HuH-7 (cell line): ENCODE measurements at places on chromosomes 4 and X.
A peak's percentile ranks its signal among the peaks of the same experiment; 100 is the strongest.

GRCh38 chrX:24550166-24550565 lies 85.1 kb downstream of the PDK3 start:
- DNase-seq: no peak

- DNase-seq: no peak
Measured at GRCh38 chr4:141647966-141648365, 11.6 kb downstream of the IL15 start.

DNA sequence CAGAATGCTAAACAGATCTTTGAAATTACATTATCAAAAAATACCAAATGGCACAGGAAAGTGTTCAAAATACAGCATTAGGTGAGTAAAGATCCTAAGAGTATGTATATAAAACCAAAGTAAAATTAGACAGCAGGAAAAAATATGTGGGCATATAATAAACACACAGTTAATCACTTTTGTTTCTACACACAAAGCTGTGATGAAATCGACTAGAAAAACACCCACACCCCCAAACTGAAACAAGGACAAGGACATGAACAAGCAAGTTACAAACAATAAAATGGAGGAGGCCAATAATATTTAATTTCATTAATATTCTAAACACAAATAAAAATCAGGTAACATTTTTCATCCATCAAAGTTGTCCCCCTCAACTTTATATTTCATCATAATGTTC lies 143.2 kb downstream of the FRYL start:
- no peak for DNase-seq

- DNase-seq: no peak
Measured at GRCh38 chr4:59698041-59698440, 1502.1 kb upstream of the ADGRL3 start.

DNA sequence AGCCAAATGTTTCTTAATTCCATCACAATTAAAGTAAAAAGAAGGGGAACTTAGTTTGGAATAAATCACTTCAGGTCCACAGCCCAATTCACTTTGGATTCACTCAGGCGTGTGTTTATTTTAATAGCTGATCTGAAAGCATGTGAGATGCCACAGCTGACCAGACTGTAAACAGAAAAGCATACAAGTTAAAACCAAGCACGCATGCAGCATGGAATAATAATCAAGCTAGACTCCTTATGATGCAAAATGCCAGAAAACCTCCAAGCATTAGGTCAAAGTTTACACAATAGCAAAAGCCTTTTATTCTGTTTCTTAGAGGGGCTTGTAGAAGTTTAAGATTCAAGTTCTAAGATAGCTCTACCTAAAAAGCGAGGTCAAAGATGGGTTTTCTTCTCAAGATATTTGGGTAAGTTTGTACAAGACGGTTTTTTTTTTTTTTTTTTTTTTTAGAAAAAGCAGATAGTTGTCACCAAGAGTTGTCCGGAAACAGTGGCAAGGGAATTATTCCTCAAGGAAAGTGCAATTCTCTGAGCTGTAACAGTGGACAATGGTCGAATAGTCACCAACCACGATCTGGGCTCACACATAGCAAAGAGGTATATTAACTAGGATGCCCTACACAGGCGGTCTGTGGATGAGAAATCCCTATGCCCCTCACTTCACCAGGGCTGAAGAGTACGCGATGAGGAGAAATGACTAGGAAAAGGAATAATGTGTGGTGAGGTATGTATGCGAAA lies 763 bp upstream of the PRRG1 start:
- no peak for DNase-seq

GRCh38 chr4:25915353-25915705 lies 1.3 kb downstream of the SMIM20 start:
- no peak for DNase-seq

DNA sequence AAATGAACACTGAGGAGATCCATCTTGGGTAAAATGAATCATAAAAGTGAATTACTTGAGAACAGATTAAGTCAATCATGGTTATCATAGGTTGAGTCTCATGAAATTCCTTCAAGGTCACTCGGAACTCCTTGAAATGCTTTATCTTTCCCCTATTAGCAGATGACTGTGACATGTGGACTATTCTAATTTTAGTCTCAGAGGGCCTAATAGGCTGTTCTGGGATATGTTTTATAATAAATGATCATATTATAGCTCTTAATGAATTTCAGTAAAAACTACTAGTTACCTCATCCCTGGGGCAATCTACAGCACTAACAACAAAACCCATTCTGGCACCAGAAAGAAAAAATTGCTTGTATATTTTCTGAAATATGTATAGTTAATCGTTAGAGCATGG lies 44.7 kb downstream of the SPATA4 start:
- DNase-seq: no peak

GRCh38 chrX:153726286-153727122 lies 1.8 kb downstream of the ABCD1 start:
- peak; percentile 79 for DNase-seq
